GM12891 (cell line): ENCODE measurements at places on chromosomes 5 and 9.

DNA sequence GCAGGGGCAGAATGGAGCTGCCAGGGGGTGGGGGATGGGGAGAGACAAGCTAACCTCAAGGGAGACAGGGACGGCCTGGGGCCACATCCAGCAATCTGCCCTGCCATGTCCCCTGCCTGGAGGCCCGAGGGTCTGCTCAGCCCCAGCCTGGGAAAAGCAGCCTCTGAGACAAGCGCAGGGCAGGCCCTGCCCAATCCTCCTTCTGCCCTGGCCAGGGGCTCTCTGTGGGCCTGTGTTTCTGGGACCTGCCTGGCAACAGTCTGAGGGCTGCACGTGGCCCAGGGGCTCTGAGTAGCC, 13.9 kb upstream of the QSOX2 start:
- DNase-seq: no peak

DNA sequence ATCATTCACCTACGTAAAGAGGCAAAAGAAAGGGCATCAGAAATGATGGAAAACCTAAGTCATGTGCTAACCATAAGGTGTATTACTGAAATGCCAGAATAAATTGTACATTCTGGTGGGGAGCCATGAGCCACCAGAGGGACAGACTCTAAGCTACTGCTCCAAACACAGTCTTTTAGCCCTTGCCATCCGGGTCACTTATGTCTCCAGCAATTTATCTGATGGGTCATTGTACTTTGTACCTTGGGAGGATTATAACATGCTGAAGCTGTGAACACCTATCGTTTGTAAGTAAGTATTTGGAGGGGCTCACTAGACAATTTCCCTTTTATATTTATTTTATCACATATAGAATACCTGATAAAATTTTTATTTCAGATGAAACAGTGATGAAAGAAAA, 495.1 kb downstream of the KIF4B start:
- no peak for DNase-seq

DNA sequence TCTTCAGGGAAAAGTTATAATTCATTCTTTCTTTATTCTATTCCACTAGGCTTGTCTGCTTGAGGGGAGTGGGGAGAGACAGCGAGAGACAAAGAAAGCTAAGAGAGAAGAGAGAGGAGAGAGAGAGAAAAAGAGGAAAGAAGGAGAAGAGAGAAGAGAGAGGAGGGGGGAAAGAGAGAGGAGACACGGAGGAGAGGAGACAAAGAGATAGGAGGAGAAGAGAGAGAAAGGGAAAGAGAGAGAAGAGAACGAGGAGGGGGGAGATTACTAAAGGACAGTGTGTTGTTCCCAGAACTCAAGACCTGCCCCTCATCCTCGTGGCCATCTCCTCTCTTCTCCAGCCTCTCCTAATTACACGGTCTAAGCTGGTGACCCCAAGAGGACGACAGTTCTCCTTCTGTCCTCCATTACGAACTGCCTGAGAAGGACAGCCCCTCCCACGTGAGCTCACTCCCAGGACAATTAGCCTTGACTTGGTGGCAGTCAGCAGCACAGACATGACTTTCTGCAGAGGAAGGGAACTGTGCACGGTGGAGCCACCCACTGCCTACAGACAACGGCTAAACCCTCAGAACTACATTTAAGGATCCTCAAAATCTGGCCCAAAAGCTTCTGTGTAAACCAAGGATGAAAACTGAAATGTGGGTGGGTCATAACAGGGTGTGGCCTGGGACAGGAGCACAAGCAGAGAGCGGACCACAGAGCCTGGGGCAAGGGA, 99.1 kb downstream of the COL23A1 start:
- no peak for DNase-seq

DNA sequence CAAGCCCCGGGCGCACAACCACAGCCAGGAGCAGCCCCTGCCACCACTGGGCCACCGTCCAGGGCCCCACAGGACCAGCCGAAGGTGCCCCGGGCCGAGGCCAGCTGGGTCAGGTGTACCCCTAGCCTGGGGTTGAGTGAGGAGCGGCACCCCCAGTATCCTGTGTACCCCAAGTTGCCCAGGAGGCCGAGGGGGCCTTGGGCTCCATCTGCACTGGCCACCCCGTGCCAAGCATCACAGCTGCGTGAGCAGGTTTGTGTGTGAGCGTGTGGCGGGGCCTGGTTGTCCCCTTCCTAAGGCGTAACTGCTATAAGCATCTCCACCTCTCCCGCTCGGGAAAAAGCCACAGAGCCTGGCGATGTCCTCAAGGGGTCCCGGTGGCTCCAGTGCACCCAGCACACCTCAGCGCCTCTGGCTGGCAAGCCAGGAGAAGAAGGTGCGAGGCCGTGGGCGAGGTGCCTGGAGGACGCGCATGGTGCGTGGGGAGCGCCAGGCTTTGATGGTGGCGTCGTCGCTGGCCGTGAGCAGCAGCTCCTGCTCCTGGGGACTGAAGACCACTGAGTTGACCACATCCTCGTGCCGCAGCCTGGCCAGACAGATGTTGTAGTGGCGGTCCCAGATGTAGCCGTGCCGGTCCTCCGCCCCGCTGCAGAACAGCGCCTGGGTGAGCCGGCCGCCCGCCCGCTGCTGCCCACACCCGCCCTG, 3.9 kb downstream of the FBXW5 start:
- DNase-seq: no peak

- no peak for DNase-seq
These were observed 49.7 kb downstream of the ACTBL2 start for GRCh38 chr5:57432876-57433275.

DNA sequence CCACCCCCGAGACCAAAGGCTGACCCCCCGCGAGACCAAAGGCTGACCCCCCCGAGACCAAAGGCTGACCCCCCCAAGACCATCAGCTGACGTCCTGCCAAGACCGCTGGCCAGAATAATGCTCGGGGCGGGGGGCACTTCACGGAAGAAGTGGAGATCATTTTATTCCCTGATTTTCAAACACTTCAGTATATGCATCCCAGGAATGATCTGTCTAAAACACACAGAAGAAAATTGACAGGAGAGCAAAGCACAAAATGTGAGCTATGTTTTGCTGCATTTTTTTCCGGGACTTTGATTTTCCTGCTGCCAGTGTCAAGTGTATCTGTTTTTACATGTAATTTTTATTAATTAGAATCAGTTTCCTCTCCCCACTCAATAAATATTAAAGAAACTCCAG, 67.1 kb downstream of the ADAMTS2 start:
- DNase-seq: no peak

DNA sequence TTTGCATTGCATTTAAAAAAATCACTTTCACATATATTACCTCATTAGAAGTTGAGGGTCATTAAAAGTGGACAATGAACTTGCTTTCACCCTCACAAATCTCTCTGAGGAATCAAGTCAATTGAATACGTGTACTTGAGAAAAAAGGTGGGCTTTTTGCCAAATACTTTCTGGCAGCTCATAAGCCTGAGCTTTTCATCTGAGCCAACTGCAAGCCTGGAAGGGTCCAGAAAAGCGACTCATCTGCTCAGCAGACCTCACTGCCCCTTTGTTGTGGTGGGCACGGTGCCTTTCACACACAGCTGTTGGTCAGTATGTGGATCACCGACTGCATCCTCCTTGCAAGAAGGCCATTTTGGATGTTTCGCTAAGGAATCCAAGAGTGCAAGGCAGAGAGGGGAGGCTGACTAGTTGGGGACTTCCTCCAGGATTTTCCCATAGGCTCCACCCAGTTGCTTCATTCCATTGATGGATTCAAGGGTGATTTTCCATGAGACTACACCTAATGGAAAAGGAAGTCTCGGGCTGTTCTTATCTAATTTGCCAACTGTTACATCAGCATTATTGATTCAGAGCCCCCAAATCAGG, 564.7 kb downstream of the PDE4D start:
- DNase-seq: no peak

- no peak for DNase-seq
These were observed 3.7 kb downstream of the HABP4 start for GRCh38 chr9:96453625-96454024.

GRCh38 chr5:120368923-120369715, 95.0 kb upstream of the PRR16 start:
- DNase-seq: no peak

GRCh38 chr9:135223831-135224230, 136.4 kb downstream of the OLFM1 start:
- DNase-seq: no peak

GRCh38 chr5:10735569-10736276, 25.3 kb downstream of the DAP start:
- DNase-seq: peak; percentile 33
